CD4-positive, alpha-beta T cell treated with Interleukin-2 at 100 ng/mL for 4 hours (primary cell): ENCODE measurements at places on chromosomes 1 and 21.

- DNase-seq, result no peak
Measured at GRCh38 chr1:172917972-172918371, 132.8 kb downstream of the TNFSF18 start.

DNA sequence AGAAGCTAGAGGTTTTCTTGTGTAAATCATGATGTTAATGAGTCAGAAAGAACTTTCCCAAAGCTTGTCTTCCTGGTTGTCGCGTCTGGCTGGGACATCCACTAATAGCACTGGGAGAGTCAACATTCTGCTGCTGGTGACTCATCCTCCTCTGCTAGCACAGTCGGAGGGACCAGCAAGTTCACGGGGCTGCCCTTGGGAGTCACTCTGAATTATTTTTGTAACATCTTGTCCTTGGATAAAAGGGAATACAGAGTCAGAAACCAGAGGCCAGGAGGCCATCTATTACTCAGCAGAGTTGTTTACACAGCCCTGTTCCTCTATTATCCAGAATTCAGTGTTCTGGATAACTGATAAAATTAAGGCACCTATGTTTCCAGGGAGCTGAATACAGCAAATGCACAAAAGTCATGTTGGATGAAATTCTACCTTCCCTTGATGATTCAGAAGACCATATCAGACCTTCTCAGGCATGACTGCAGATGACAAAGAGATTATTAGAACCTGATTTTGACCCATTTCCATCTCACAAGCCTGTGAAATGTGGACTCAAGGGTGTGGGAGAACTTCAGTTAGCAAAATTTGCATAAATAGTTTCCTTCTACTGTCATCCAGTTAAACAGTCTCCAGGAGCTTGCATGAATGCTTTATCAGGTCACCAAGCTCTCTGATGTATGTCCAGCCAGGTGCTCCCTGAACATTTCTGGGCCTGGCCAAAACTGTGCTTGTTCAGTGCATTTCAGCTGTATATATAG is 68.1 kb downstream of the JAK1 start:
- peak; percentile 51 for DNase-seq

- DNase-seq, result no peak
Measured at GRCh38 chr1:113860891-113861290, 10.6 kb downstream of the PTPN22 start.

GRCh38 chr1:205521686-205522085 is 17.2 kb downstream of the CDK18 start:
- DNase-seq, result no peak

- DNase-seq, result no peak
Measured at GRCh38 chr1:186611156-186611555, 69.1 kb downstream of the PTGS2 start.

GRCh38 chr1:67619080-67619479 is 65.9 kb upstream of the GADD45A start:
- no peak for DNase-seq

- DNase-seq, result no peak
Measured at GRCh38 chr1:29186707-29187106, 5.0 kb upstream of the SRSF4 start.

- no peak for DNase-seq
Measured at GRCh38 chr1:160167580-160167979, 16.2 kb downstream of the ATP1A4 start.

DNA sequence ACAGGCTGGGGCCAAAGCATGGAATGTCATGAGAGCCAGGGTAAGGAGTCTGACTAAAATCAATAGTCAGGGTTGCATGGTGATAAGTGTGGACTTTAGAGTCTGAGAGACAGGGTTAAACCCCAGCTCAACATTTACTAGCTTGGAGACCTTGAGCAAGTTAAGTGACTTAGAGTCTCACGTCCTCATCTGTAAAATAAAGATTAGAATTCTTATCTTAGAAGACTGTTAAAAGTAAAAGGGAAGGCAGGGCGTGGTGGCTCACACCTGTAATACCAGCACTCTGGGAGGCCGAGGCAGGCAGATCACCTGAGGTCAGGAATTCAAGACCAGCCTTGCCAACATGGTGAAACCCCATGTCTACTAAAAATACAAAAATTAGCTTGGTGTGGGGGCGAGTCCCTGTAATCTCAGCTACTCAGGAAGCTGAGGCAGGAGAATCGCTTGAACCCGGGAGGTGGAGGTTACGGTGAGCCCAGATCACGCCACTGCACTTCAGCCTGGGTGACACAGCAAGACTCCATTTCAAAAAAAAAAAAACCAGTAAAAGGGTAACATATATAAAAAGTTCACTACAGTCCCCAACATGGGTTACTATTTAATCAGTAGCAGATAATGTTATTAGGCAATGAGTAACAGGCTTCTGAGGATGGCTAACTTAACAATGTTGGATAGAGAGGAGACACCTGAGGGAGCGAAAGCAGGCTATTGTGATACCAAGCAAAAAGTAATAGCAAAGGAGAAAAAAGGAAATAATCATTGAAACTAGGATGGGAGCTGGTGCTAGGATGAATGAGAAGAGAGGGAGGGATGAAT is 20.8 kb downstream of the TMCO1 start:
- no peak for DNase-seq

GRCh38 chr1:50609508-50609907 is 186.3 kb upstream of the DMRTA2 start:
- DNase-seq, result no peak

DNA sequence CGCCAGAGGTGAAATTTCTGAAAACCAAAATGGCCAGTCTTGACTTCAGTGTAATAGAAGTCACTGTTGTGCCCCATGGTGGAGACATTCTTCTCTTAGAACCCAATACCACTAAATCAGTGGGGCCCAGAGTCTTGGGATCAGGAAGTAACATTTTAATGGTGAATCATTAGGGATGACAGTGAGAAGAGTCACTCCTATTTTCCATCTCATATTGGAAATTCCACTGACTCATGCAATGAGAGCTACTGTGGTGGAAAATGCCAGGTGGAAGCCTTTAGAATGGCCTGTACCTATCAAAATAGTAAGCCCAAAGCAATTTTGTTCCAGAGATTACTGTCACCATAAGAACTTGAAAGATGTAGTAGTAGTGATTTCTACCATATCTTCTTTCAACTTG is 20.6 kb upstream of the PPM1J start:
- no peak for DNase-seq

- no peak for DNase-seq
Measured at GRCh38 chr1:154877370-154877974, 7.4 kb upstream of the KCNN3 start.
